ENCODE measurements at places on chromosomes 4 and X. TPM values are rescaled to one million over a fixed set of nuclear protein-coding genes. Genes with fewer than 3 reads are reported as not detected.

DNA sequence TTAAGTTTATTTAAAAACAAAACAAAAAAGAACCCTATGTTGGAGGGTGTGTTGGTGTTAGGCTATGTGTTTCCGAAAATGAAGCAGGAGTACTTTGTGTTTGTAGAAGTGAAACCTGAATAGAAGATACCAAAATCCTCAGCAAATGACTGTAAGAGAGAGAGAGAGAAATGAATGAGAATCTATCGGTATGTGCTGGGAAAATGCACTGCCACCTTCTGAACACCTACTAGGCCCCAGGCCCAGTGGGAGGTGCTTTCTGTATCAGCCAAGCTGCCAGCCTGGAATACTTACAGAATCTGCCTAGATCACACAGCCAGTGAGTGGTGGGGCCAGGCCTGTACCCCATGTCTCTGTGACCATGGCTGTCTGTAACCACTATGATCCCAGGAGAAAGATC lies 14.9 kb upstream of the PIM2 start:
- no peak overlapping the region for H3K27ac ChIP-seq
- no peak overlapping the region for H3K4me3 ChIP-seq
- H3K27me3 ChIP-seq = no peaks in the 10 kb centered on the region
- H3K4me1 ChIP-seq = no peaks in the 10 kb centered on the region
- DNase-seq = no peak
- H3K36me3 ChIP-seq = peaks cover 10% of the 10 kb centered on the region

GRCh38 chrX:103343105-103343504 lies 13.1 kb downstream of the TCEAL7 start:
- no peaks in the 10 kb centered on the region for H3K36me3 ChIP-seq
- no peak overlapping the region for H3K27ac ChIP-seq
- H3K4me1 ChIP-seq = no peaks in the 10 kb centered on the region

GRCh38 chrX:29359276-29359675 lies 772.0 kb downstream of the IL1RAPL1 start:
- no peaks in the 10 kb centered on the region for H3K36me3 ChIP-seq
- H3K4me3 ChIP-seq = no peak overlapping the region
- H3K27me3 ChIP-seq = no peaks in the 10 kb centered on the region
- DNase-seq = no peak
- no peaks in the 10 kb centered on the region for H3K4me1 ChIP-seq

FGFRL1 gene
- 75.7 TPM for total RNA-seq

CENPVL3 gene
- total RNA-seq = not detected

GLRA3 gene
- total RNA-seq = not detected

CT45A9 gene
- not detected for total RNA-seq
